ENCODE measurements at places on chromosomes 6 and 20. TPM values are rescaled to one million over a fixed set of nuclear protein-coding genes. Genes with fewer than 3 reads are reported as not detected.

GRCh38 chr20:36582821-36583220 lies 9.4 kb downstream of the TGIF2 start:
- DNase-seq = no peak

The CMTR1 gene
- 46.2 TPM for polyA plus RNA-seq

The MUC21 gene
- not detected for polyA plus RNA-seq

- DNase-seq = no peak
Observed at GRCh38 chr6:96795481-96795880, 41.8 kb downstream of the GPR63 start.

DNA sequence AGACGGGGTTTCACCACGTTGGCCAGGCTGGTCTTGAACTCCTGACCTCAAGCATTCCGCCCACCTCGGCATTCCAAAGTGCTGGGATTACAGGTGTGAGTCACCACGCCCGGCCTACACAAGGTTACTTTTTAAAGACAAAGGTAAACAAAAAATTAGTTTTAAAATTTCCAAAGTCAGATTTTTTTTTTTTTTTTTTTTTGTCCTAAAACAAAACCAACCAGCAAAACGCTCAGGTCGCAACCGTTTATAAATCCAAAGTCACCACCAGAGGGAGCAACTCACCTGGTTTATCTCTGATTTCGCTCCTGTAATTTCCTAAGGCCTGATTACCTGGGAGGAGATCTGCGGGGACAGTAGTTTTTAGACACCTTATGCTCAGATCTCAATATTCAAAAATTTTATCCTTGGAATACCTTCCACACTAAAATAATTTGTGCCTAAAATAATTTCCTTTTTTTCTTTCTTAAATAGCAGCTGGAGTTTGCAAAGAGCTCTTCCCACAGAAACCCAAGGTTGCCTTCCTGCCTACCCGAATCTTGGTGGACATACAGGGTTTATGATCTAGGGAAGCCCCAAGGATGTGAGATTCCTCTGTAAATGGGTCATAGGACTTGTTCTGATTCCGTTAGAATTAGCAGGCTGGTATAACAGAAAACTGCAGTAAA lies 19.8 kb upstream of the TREM1 start:
- peak; percentile 45 for DNase-seq

DNA sequence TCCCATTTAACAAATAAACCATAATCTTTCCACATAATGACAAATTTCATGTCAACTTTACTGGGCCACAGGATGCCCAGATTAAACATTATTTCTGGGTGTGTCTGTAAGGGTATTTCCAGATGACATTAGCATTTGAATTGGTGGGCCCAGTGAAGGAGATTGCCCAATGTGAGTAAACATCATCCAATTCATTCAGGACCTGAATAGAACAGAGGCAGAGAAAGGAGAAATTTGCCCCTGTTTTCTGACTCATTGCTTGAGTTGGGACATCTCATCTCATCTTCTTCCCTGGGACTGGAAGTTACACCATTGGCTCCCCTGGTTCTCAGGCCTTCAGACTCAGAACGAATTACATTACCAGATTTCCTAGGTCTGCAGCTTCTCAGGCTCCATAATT lies 142.9 kb downstream of the TPBG start:
- no peak for DNase-seq

GRCh38 chr6:153436351-153436750 lies 305.3 kb upstream of the RGS17 start:
- DNase-seq = no peak

DNA sequence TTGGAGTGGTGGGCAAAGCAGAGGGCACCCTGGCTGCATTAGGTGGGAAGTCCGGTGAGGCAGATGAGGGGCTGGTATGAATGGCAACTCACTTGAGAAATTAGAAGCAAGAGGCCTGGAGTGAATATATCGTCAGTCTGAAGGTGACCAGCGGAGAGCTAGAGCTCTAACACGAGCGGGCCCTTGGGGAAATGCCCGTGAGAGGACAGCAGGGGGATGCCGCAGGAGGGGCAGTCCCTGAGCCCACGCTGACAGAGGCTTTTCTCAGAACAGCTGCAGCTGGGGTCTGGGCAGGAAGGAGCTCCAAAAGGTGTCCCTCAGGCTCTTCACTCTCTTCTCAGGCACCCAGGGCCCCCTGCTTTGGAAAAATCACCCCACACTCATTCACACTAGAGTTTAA lies 32.0 kb upstream of the CD93 start:
- DNase-seq = no peak
